ENCODE measurements at places on chromosomes 3 and 15. TPM values are rescaled to one million over a fixed set of nuclear protein-coding genes. Genes with fewer than 3 reads are reported as not detected.

STRIT1 gene
- polyA plus RNA-seq: 1.5 TPM

SLC12A1 gene
- 433 TPM for polyA plus RNA-seq

MME gene
- polyA plus RNA-seq: 467 TPM

ROBO2 gene
- polyA plus RNA-seq: 106 TPM

COL6A6 gene
- polyA plus RNA-seq: 2.9 TPM

ADCY5 gene
- 10.6 TPM for polyA plus RNA-seq

PLSCR2 gene
- polyA plus RNA-seq: 1.0 TPM

FGF12 gene
- 7.0 TPM for polyA plus RNA-seq

DNA sequence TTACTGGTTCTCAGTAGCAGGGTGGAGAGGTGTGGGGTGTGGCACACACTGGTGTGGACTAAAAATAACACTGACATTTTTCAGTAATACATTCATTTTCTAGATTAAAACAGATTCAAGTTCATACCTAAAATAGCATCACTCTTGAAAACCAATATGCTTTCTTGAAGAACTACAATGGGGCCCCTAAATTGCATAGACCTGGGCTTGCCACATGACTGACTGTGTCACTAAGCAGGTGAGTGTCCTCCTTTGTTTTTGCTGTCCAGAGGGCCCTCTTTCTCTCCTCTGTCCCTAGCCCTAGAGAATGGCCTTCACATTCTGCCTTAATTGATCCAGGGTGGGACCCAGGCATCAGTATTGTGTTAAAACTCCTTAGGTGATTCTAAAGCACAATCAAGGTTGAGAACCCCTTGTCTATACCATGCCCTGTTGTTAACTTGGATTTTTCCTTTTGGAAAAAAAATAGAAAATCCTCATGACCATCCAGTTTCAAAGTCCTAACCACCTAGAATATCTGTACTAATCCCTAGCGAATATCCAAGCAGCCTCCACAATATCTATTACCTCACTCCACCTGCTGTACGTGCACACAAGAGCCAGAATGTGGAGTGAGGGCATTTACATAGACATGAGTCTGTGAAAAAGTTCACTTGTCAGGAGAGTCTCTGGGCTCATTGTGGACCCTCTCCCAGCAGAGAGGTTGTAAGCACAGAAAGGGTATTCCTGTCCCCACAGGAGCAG, 18.7 kb upstream of the TMEM41A start:
- DNase-seq: no peak

- DNase-seq: no peak
These were observed 612.8 kb downstream of the ZPLD1 start for GRCh38 chr3:103047640-103048039.

GRCh38 chr3:190424478-190425439, 24.9 kb downstream of the TMEM207 start:
- peak; percentile 56 for DNase-seq

GRCh38 chr3:194158942-194159439, 23.0 kb downstream of the HES1 start:
- no peak for DNase-seq

GRCh38 chr15:68318008-68318835, 40.7 kb downstream of the FEM1B start:
- no peak for DNase-seq

DNA sequence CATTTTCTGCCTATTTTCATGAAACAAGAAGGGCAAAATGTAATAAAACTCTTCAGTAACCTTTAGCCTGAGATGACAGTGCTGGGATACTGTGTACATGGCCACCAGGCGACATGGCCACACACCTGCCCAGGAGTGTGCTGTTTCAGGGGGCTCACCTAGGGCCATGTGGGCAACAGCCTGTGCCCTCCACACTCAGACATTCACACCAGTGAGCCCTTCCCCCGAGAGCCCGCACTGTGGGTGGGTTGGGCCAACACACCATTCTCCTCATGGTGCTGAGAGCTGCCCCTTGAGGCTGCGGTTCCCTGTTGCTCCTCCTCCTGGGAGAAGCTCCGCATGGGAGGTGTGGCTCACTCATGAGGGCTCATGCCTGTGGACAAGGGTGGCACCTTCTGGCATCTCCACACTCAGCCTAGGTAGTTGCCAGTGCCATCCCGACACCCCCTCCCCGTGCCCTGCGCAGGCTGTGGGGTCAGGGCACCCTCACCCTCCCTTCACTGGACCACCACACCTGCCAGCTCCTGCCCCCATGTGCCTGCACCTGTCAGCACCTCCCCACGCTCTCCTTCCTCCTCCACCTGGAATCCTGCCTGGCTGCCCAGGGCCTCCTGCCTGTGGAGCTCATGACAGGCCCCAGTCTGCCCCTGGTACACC, 19.7 kb downstream of the OCA2 start:
- no peak for DNase-seq

DNA sequence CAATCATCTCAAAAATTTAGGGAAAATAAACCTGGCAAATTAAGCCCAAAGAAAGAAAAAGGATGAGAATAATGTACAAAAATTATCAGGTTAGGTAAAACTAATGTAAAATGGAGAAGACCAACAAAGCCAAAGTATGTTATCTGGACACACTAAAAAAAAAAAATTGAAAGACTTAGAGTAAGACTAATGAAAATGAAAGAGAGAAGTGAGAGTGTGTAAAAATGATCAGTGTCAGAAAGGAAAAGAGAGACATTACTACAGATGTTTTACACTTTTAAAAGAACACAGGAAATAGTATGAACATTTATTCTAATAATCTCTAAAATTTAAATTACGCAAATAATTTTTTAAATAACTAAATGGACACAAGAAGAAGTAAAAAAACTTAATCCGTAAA, 573.3 kb upstream of the NR2F2 start:
- no peak for DNase-seq

GRCh38 chr3:87309601-87310000, 33.2 kb upstream of the POU1F1 start:
- DNase-seq: no peak

DNA sequence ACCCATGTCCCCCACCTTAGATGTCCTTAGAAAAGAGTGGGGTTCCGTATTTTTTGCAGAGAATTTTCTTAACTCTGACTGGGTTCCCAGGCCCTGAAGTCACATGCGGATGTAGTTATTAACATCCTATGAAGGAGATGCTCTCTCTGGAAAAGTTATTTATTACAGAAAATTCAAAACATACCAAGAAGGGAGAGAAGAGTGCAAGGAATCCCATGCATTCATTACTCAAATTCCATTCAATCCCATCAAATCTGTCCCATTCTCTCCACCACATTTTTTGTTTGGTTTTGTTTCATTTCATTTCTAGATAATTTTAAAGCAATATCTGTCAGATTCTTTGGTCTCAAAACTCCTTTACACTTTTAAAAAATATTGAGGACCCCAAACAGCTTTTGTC, 34.3 kb upstream of the ANKRD34C start:
- no peak for DNase-seq

DNA sequence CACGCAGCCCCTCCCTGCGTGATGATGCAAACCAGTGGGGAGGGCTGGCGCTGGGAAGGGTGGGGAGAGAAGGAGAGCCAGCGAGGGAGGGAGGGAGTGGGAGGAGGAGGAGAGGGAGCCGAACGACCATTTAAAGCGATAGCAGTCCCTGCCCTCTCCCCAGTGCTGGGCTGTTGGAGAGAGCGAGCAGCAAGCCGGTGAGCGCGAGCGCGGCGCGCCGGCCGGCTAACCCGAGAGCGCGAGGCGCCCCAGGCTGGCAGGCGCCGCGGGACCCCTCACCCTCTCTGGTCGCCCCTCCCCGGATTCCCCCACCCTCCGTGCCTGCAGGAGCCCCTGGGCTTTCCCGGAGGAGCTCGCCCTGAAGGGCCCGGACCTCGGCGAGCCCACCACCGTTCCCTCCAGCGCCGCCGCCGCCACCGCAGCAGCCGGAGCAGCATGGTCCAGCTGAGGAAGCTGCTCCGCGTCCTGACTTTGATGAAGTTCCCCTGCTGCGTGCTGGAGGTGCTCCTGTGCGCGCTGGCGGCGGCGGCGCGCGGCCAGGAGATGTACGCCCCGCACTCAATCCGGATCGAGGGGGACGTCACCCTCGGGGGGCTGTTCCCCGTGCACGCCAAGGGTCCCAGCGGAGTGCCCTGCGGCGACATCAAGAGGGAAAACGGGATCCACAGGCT, at the start of gene GRM7:
Gene GRM7 (plus strand): TSS at position 162 of the 671 bp plus-strand sequence.
- peak; percentile 67 for DNase-seq

DNA sequence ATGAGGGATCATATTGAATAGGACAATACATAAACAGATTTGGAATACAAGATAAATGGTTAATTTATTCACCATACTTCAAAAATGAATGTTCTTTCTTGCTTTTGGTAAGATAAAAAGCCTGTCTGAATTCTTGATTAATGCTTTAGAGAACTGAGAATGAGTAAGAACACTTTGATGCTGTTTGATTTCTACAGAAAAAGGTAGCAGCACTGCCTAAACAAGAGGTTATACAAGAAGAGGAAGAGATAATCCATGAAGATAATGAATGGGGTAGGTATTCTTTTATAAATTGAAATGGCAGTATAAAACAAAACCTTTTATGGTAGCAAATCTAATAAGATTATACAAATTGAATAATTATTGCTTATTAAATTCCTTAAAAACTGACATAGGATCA, 15.3 kb downstream of the UBA5 start:
- DNase-seq: no peak

DNA sequence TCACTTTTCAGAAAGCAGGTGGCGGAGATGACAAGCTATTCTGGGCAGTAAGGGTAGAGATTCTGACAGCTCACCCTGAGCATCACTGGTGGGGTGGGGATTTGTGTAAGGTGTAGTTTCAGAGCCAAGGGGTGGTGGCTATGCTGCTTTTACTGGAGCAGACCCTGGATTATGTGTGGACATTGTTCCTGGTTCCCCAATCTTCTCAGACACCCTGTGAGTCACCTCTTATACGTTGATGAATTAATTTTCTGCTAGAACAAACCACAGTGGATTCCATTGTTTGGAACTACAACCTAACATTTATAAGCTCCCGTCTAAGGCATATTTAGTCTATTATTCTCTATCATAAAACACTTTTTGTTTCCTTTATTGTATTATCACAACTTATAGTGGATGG, 169.5 kb upstream of the COL8A1 start:
- no peak for DNase-seq

- DNase-seq: no peak
These were observed 104.5 kb downstream of the LSAMP start for GRCh38 chr3:116340680-116341216.

GRCh38 chr15:81724536-81724935, 321.3 kb downstream of the MEX3B start:
- DNase-seq: no peak

GRCh38 chr15:78658823-78659222, 17.8 kb upstream of the CHRNB4 start:
- no peak for DNase-seq

GRCh38 chr3:103218793-103219192, 784.0 kb downstream of the ZPLD1 start:
- DNase-seq: no peak

- DNase-seq: no peak
These were observed 53.3 kb downstream of the GJD2 start for GRCh38 chr15:34701536-34701935.

Data from left kidney (tissue), 8 donors.